ENCODE measurements at places on chromosomes 4 and X.

DNA sequence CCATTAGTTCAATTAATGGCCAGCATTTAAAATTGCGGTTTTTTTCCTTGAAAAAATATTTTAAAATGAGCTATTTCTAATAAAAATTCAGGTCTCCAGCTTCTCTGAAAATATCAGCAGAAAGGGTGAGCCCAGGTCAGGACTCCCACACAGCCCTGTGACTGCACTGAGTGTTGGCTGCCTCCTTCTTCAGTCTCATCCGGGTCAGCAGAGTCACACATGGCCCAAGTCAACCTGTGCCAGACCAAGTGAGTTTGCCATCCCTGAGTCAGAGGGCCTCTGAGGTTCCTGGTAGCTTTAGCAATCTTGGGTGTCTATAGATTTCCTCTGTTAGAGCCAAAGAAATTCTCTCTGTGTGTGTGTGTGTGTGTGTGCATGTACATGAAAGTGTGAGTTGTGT is 22.1 kb upstream of the MSX1 start:
- DNase-seq: no peak

- no peak for DNase-seq
These were observed 59.1 kb downstream of the IGFBP7 start for GRCh38 chr4:57051095-57051494.

- no peak for DNase-seq
These were observed 66.1 kb upstream of the H2AZ1 start for GRCh38 chr4:100016191-100016590.

DNA sequence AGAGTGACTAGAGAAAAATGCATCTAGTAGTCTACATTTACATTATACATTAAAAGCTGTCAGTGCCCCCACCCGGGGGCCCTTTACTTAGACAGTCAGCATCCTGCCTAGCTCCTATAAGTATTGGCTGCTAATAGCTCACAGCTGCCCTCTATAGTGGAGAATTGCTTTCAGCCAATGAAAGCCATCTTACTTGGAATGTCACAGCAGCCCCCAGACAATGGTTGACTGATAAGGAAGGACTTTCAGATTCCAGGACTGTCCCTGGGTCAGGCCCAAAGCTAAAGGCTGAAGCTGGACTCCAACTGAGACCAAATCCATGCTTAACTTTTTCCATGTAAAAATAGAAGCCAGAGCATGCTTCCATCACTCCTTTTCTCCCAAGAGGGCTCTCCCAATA is 196.9 kb downstream of the ANKRD50 start:
- no peak for DNase-seq

GRCh38 chr4:63296773-63297172 is 1112.5 kb downstream of the TECRL start:
- no peak for DNase-seq

GRCh38 chr4:185092535-185093197 is 50.4 kb upstream of the SLC25A4 start:
- DNase-seq: no peak

- no peak for DNase-seq
These were observed 60.5 kb downstream of the FHDC1 start for GRCh38 chr4:152996672-152997071.

- no peak for DNase-seq
These were observed 62.7 kb downstream of the SH3RF1 start for GRCh38 chr4:169208090-169208455.

DNA sequence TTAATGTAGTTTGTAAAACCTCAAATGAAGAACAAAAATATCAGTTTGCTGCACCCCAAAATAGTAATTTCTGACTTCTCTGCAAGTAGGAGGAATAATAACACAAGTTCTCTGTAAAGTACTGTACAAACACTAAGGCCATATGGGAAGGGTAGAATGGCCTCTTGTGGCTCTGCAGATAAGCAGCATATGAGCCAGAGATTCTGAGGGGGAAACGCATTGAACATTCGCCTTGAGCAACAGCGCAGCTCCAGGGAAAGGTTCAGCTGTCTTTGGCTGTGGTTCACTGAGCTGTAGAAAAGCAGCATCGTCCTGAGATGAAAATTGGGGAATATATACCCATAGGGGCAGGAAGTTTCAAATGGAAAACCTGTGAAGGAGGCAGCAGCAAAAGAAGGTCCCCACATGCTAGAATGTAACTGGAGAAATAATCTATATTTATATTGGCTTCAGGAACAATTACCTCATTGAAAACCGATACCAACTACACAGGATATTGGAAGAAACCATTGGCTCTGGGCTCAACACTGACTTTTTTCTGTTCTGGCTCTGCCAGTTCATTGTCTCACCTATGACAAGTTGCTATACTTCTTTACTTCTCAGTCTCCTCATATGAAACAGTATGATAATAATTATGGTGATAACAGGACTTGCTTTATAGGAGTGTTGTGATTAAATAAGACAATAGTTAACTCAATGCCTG is 357.6 kb upstream of the CPEB2 start:
- no peak for DNase-seq

DNA sequence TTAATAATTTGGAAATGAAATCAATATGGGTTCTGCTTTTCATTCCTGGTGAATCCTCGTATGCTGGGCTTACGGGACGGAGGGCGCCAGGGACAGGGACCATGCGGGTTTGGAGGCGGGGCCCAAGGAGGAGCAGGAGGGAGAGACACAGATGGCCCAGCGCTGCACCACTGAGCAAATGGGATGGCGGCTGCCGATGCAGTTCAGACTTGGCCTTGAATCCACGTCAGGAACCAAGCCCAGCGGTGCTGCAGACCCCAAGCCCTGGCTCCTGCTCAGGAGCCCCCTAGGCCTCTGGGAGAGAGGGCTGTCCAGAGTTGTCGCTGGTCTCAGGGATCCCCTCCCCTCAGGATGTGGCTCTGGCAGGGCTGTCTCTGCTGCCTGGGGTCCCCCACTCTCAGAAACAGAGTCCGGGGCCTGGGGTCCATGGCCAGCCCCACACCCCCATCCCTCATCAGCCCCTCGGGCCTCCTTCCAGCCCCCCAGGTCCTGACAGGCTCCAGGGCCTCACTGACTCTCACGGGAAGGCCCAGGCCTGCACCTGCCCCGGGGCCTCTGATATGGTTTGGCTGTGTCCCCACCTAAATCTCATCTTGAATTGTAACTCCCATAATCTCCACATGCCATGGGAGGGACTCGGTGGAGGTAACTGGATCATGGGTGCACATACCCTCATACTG is 75.2 kb downstream of the FAM53A start:
- no peak for DNase-seq

All from DND-41 (cell line).